ENCODE measurements at places on chromosomes 5 and 9.

- no peaks in the 10 kb centered on the region for H3K4me1 ChIP-seq
- no peak for DNase-seq
- no peaks in the 10 kb centered on the region for H3K27me3 ChIP-seq
- H3K27ac ChIP-seq = peak overlapping the region; percentile 39
- H3K36me3 ChIP-seq = peaks cover 26% of the 10 kb centered on the region
These were observed 12.5 kb downstream of the ST8SIA4 start for GRCh38 chr5:100890461-100891008.

GRCh38 chr9:27654629-27655285, 81.5 kb upstream of the C9orf72 start:
- DNase-seq = no peak
- H3K4me1 ChIP-seq = no peaks in the 10 kb centered on the region
- H3K27ac ChIP-seq = no peak overlapping the region

- H3K4me3 ChIP-seq = no peak overlapping the region
- no peaks in the 10 kb centered on the region for H3K4me1 ChIP-seq
- H3K27ac ChIP-seq = no peak overlapping the region
These were observed 72.7 kb upstream of the FCN2 start for GRCh38 chr9:134807716-134808446.

DNA sequence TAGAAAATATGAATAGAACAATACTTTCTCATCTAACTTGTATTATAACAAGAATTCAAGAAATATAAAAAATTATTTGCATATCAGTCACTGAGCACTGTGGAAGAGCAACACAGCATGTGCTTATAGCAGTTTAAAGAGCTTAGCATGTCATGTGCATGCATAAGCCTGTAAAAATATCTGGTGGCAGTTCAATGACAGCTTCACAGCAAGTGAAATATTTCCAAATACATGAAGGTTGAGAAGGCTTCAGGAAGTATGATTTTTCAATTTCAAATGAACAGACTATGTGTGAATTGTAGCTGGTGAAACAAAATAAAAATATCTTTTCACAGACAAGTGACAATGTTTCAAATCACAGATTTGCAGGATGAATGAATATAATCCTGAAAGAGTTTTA, 128.5 kb downstream of the PRDM9 start:
- no peaks in the 10 kb centered on the region for H3K27me3 ChIP-seq
- no peaks in the 10 kb centered on the region for H3K36me3 ChIP-seq
- no peak overlapping the region for H3K4me3 ChIP-seq
- no peaks in the 10 kb centered on the region for H3K4me1 ChIP-seq
- H3K27ac ChIP-seq = no peak overlapping the region

GRCh38 chr5:137279521-137280231, 219.4 kb downstream of the SPOCK1 start:
- H3K4me1 ChIP-seq = no peaks in the 10 kb centered on the region
- no peak overlapping the region for H3K27ac ChIP-seq
- H3K27me3 ChIP-seq = no peaks in the 10 kb centered on the region
- no peaks in the 10 kb centered on the region for H3K36me3 ChIP-seq
- no peak for DNase-seq
- H3K4me3 ChIP-seq = no peak overlapping the region

DNA sequence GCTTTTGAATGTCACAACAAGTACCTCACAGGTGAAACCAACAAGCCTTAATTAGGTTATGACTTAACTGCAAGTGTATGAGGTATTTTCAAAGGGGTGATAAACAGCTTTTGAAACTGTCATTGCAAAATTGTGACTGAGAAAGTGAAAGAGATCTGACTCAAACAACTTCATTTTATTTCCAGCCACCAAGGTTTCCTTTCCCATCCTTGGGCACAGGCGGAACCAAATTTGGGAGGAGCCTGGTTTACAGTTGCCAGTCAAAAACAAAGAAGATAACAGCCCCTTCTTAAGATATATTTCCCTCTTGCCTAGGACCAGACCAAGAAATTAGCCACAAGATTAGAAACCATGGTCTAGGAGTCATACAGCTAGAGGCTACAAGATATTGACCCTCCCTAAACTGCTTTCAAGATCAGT, 417.1 kb downstream of the CSNK1G3 start:
- no peak overlapping the region for H3K4me3 ChIP-seq
- H3K27me3 ChIP-seq = no peaks in the 10 kb centered on the region
- no peak for DNase-seq
- H3K36me3 ChIP-seq = no peaks in the 10 kb centered on the region
- no peak overlapping the region for H3K27ac ChIP-seq
